BJ (cell line): ENCODE measurements at places on chromosomes 6 and 20.
A peak's percentile ranks its signal among the peaks of the same experiment; 100 is the strongest.

GRCh38 chr6:85641522-85641896, 1.2 kb downstream of the SYNCRIP start:
- DNase-seq: no peak

DNA sequence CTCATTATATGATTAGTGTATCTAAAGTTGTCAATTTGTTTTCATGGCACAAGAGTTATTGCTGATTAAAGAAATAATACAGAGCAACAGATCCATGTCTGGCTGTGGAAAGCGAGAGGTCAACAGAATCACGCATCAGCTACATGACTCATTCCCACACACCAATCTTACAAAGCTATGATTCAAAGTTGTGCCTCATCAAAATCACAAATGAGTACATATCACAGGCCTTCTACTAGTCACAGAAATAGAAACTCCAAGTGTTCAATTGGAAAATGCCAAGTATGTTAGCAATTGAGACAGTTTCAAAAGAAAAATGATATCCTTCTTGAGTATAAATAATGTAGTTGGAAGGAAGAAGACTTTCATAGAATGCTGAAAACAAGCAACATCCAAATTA, 57.8 kb upstream of the NKAIN2 start:
- DNase-seq: no peak

DNA sequence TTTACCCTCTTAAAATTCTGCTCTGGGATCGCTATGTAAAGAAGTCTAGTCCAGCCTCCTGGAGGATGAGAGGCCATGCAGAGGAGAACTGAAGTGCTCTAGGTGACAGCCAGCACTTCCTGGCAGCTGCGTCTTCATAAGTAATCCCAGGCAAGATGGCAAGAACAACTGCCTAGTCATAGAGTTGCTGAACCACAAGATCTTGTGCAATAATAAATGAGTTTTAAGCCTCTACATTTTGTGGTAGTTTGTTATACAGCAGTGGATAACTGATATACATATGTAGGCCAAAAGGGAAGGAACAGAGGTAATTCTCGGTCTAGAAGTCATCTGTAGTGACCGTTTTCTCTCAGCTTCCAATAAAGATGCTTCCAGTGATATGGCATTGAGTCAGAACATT, 103.8 kb upstream of the FLRT3 start:
- no peak for DNase-seq

- no peak for DNase-seq
Measured at GRCh38 chr6:10302566-10303235, 112.2 kb downstream of the TFAP2A start.

GRCh38 chr6:52808660-52809059, 5.0 kb upstream of the GSTA1 start:
- DNase-seq: no peak

GRCh38 chr20:10733122-10733521, 59.3 kb upstream of the JAG1 start:
- DNase-seq: no peak

DNA sequence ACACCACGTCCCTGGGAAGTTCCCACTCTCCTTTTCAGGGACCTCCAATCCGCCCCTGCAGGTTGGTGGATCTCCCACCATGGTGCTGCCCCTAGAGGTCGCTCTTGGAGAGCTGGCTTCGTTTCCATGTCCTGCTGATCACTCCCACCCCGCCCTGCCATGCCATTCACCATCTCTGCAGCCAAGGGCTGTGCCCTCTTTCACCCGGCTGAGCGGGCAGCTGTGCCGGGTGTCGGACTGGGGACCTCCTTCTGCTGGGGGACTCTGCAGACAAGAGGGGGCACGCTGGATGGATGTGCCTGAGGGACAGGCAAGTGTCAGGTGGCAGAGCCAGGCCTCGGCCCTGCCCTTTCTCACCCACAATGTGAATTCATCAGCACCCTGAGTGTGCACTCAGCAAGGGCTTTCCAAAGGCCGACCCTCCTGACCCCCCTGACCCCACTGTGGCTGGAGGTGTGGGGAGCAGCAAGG, 347.0 kb downstream of the CDH4 start:
- no peak for DNase-seq

DNA sequence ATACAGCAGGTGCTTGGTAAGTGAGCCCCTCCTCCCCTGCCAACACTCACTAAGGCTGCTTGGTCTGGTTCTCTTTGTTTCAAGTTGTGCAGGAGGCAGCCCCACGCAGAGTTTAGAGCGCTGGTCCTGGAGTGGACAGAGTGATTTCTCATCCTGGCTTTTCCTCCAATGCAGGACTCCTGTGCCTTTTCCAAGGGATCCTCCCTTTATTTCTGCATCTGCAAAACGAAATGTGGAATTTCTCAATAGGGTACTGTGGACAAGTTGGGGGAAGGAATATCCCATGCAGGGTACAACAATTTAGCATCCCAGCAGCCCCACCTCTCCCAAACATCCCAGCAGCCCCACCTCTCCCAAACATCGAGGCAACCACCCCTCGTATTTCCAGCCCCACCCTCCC, 30.6 kb upstream of the CCDC167 start:
- DNase-seq: no peak

DNA sequence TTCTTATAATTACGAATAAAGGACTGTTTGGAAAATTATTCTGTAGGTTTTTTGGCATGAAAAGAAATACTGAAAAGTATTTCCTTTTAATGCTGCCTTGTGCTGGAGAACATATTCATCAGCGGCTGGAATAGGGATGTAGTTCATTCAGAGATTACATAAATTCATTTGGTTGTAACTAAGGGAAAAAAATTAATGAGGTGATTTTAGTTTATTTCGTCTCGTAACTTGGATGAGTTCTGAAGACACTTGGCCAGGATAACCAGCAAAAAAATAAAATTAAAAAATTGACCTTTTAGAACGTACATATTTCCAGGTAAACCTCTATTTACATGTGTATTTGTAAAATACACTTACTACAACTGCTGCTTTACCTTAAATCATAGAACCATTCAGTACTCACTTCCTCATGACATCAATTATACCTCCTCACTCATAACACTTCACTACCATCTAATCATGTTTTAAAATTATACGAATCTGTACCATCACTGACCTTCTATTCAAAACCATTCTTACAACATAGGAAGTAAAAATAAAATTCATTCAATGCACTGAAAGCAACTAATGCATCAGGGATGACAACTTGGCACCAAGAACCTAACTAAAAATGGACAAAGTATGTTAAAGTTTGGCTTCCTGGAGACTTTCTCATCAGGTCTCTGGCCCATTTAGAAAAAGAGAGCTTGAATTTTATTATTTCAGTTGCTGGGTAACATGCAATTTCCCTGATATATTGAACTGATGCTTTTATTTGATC, 17.2 kb downstream of the KLHL31 start:
- DNase-seq: no peak

GRCh38 chr6:72916298-72916697, 294.4 kb downstream of the KCNQ5 start:
- no peak for DNase-seq

GRCh38 chr6:69802995-69803394, 6.2 kb upstream of the LMBRD1 start:
- no peak for DNase-seq

DNA sequence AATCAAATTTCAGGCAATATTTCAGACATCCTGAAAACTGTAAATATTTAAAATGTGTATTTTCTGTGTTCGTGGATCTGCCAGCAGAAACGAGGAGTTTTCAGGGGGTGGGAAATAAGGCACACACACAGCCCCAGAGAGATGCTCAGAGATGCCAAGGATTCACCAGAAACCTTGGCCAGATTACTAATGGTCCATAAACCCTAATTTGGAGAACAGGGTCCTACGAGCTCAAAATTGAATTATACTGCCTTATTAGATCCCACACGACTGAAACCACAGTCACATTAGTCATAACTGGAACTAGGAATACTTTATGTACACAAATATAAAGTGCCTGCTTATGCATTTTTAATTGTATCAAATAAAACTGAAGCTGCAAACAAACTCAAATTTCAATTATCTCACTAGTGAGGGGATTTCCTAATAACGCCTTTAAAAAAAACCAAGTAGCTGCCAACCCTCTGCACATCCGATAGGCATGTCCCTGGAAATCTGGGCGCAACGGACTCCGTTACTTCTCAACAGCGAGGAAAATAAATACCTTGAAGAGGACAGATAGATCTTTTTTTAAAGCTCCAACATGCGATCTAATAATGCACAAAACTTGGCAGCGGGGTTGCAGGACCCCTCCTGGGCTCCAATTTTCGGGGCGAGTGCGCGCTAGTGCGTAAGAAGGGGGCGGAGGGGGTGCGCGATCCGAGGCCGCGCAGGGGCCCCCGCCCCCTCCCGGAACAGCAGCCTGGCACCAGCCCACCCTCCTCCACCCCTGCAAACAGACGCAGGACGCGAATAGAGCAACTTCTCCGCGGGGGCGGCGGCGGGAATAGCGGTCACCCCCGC, 897 bp downstream of the CHD6 start:
- no peak for DNase-seq

DNA sequence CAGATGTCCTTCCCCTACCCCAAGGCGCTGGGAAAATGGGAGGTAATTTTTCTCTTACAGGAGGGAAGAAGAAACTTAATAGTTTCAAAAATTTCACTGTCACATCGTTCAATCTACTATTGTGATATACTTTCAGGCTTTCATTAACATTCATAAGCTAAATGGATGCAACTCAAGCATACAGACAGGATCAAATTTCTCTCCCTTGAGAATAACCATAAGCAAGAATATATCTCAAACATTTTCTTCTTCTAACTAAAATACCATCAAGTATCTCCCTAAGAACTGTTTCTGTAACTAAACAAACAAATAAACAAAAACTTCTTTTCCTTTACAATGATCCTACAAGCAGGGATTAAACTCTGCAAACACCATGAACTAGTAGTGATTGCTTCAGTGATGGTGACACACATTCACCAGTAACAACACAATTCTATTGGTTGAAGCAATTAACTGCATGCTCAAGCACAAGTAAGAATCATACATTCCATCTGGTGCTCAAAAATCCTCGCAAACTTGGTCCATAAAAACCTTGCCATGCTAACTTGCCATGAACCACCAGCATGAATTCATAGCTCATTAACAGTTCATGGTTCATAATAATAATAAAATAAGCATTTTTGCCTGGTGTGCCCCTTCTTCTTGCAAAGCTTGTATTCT, 183.8 kb downstream of the PTPRK start:
- peak; percentile 46 for DNase-seq

GRCh38 chr20:57322476-57322875, 7.1 kb upstream of the SPO11 start:
- DNase-seq: no peak

DNA sequence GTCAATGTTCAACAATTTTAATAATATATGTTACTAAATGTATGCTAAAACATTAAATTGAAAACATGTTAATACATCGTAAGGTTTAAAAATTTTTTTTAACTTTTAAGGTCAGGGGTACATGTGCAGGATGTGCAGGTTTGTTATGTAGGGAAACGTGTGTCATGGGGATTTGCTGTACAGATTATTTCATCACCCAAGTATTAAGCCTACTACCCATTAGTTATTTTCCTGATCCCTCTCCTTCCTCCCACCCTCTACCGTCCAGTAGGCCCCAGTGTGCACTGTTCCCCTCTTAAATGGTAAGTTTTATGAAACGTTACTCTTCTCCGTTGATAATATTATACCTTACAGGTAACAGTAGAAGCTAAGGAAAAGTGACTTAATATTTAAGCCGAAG, 15.8 kb downstream of the PDE7B start:
- DNase-seq: no peak

- no peak for DNase-seq
Measured at GRCh38 chr6:76701610-76702009, 629.1 kb upstream of the IMPG1 start.

GRCh38 chr20:11067359-11067758, 393.6 kb upstream of the JAG1 start:
- DNase-seq: no peak

GRCh38 chr6:24403501-24403824, 727 bp downstream of the MRS2 start:
- no peak for DNase-seq

DNA sequence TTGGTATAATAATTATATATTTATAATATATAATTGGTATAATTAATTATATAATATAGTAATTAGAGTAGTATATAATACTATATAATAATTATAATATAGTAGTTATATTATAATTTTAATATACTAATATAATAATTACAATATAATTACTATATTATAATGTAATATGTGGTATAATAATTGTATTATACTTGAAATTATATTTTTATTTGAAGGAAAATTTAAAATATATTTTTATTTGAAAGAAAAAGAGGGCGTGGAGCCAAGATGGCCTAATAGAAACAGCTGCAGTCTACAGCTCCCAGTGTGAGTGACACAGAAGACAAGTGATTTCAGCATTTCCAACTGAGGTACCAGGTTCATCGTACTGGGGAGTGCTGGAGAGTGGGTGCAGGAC, 365.9 kb downstream of the MMUT start:
- no peak for DNase-seq

GRCh38 chr20:9482180-9482579, 32.2 kb upstream of the LAMP5 start:
- DNase-seq: no peak

DNA sequence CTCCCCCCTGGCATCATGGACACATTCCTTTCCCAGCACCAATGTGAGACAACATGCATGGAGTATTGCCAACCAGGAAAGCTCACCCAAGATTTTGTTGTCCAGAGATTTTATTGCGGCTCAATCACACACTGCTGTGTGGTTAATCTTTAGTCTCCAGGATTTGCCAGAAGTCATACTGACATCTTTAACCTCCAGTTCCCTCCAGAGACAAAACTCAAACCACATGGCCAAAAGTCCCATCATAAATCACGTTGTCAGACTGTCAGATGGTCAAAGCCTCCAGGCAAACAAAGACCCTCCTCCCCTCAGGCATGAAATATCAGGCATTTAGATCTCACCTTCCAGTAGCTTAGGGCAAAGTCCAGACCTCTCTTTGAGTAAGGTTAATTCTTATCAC, 97.3 kb upstream of the OPRM1 start:
- DNase-seq: no peak

- no peak for DNase-seq
Measured at GRCh38 chr20:41462372-41463161, 95.9 kb upstream of the EMILIN3 start.
